ENCODE measurements at places on chromosomes 1 and 21. TPM values are rescaled to one million over a fixed set of nuclear protein-coding genes. Genes with fewer than 3 reads are reported as not detected.

- peaks cover 33% of the 10 kb centered on the region for H3K36me3 ChIP-seq
- peak overlapping the region; percentile 98 for H3K27ac ChIP-seq
- H3K4me1 ChIP-seq, result peaks cover 55% of the 10 kb centered on the region
- DNase-seq, result peak; percentile 83
- H3K27me3 ChIP-seq, result no peaks in the 10 kb centered on the region
Measured at GRCh38 chr1:8412183-8412831, 94.4 kb downstream of the SLC45A1 start.

NTRK1 gene
- total RNA-seq, result 0.88 TPM

DNA sequence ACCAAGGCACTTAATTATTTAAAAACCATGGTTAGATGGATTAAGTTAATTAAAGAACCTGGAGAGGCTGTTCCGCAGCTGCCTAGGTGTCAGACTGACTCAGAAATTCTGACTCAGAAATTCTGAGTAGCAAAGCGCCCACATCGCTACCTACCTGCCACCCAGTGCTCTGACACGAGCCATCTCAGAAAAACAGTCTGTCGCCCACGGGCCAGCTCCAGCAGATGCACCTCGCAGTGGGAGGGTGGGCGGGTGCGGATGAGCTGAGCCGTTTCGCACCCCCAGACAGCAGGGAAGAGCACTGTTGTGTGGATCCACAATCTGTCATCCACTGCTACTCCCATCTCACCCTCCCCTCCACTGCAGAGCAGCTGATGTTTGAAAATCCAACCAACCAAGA lies 13.5 kb downstream of the KCNK1 start:
- no peak overlapping the region for H3K4me3 ChIP-seq
- DNase-seq, result no peak
- no peaks in the 10 kb centered on the region for H3K27me3 ChIP-seq

TSPEAR gene
- not detected for total RNA-seq

DNA sequence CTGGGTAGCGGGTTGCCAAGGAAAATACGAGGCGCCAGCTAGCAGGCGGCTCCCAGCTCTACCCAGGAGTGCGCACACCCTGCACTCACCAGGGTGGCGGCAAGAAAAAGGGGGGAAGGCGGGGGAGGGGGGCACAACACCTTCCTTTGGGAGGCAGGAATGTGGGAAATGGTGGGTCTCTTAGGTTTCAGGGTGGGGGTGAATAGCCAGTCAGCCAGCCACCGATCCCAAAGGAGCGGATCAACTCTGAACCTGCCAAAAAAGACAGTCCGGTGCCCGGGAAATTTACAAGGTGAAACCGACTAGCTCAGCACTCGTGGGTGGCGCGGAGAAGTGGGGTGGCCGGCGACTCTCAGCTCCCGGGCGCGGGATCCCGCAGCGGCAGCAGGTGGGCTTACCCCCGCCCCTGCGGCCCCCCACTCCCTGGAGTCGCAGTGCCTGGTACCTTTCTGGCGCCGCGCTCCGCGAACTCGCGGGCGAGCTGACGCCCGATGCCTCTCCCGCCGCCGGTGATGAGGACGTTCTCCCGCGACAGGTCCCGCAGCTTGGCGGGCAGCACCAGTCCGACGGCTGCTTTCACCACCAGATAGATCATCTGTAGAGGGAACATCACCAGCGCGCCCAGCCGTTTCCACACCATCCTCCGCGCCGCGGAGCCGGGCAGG lies 1.2 kb downstream of the DHRS3 start:
- no peaks in the 10 kb centered on the region for H3K27me3 ChIP-seq
- peaks cover 56% of the 10 kb centered on the region for H3K4me1 ChIP-seq
- H3K27ac ChIP-seq, result peak overlapping the region; percentile 96
- H3K4me3 ChIP-seq, result peak overlapping the region; percentile 92
- peak; percentile 75 for DNase-seq

- H3K27ac ChIP-seq, result no peak overlapping the region
- no peak overlapping the region for H3K4me3 ChIP-seq
- peaks cover 16% of the 10 kb centered on the region for H3K36me3 ChIP-seq
- no peak for DNase-seq
- peaks cover 9% of the 10 kb centered on the region for H3K4me1 ChIP-seq
- no peaks in the 10 kb centered on the region for H3K27me3 ChIP-seq
Measured at GRCh38 chr1:64147759-64148158, 55.7 kb upstream of the UBE2U start.

DNA sequence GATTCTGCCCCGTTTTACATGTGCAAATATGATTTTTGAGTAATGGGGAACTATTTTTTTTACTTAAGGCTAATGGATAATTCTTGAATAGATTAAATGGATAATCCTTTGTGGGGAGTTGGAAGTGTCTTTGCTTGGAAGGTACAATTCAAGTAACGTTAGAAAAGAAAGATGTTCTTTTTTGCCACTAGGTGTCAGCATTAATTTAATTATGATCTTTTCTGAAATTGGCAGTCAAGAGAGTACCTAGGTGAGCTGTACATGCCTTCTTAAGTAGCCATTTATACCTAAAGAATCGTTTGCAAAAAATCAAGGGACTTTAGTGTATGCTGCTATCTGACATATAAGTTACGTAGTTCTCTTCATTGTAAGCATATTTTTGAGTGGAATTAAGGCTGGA lies 2.2 kb downstream of the FBXO28 start:
- peaks cover 13% of the 10 kb centered on the region for H3K4me1 ChIP-seq
- H3K4me3 ChIP-seq, result no peak overlapping the region
- H3K27ac ChIP-seq, result no peak overlapping the region
- no peak for DNase-seq
